ENCODE measurements at places on chromosomes 3 and 15.

DNA sequence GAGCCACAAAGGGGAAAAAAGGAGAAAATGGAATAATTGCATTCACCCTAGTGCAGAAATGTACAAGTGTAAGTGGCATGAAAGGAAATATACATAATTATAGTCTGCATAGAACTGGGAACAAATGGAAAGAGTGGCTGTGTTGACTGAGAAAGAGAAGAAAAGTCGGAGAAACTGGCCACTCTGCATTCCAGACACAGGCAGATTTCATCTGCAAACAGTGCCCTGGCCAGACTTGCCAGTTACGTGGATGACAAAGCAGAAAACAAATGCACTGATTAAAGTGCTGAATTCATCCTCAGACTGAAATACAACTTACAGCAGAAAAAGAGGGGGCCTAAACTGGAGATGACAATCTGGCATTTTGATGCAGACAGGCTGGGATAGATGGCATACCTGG lies 129.8 kb downstream of the FGF12 start:
- DNase-seq = no peak

GRCh38 chr15:82804575-82804949 lies 1.3 kb downstream of the FSD2 start:
- DNase-seq = no peak

DNA sequence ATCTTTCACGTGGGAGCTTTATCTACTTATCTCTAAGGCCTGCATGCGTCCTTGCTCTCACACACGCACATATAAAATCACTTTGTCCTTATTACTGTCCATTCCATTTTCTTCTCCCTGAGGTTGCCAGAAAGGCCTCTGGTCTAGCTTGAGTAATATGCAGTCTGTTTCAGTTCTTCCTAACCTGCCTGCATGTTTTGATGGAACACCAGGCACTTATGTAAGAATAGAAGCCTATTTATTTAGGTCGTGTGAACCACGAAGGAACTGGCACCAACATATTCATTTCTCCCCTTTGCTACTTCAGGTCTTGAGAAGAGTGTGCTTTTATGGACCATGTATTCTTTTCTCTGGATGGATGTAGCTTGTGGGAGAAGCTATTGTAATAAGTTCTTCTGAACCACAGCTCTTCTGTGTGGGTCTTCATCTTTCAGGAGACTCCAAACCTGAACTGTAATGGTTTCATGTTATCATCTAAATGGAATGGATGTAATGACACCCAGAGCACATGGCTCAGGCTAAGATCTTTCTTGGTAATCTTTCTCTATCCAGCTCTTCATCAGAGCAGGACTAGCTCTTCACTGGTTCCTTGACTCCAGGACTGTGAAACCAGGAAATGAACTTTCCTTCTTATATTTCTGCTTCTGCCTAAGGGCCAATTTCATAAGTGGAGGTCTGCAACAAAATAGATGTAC lies 53.8 kb downstream of the UBE2E2 start:
- no peak for DNase-seq

- no peak for DNase-seq
Measured at GRCh38 chr3:172877011-172877410, 126.5 kb downstream of the ECT2 start.

- no peak for DNase-seq
Measured at GRCh38 chr15:67850994-67851571, 11.2 kb upstream of the RNU6-1 start.

GRCh38 chr3:159265705-159266104 lies 463.9 kb downstream of the MFSD1 start:
- no peak for DNase-seq

GRCh38 chr3:10292505-10293419 lies at the start of gene GHRL:
Gene GHRL (minus strand): TSS chr3:10292947. CDS start chr3:10290180, 2,767 bp downstream.
- no peak for DNase-seq

DNA sequence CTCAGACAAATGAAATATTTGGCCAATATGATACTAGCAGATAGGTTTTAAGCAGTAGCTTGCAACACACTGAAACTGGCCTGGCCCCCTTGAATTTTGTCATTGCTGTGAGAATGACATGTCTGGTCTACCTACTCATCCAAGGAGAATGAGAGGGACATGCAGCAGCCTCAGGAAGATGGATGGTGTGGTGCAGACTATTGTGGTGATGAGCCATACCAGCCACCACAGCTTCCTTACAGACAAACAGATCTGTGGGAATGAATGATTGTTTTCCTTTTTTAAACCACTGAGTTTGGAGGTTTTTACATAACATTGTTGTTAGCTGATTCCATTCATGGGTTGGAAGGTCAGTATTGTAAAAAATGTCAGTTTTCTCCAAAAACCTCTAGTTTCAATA lies 133.7 kb upstream of the POU1F1 start:
- no peak for DNase-seq

- no peak for DNase-seq
Measured at GRCh38 chr3:124121379-124122312, 129.7 kb upstream of the ROPN1 start.

DNA sequence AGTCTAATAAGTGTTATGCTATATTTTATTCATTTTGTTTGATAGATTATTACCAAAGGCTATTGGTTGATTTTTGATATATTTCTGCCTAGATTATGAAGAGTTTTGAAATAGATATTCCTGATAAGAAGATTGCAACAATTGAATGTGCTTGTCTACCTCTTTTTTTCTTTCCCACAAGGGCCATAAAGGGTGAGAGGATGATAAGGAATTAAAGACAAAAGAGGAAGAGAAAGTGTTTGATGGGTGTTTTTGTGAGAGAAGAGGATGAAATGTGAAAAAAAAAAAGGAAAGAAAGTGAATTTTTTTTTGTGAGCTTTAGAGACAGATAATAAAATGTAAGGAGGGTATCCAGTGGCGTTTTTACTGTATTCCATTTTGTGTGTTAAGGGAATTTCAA lies 244.4 kb downstream of the CHST2 start:
- no peak for DNase-seq

GRCh38 chr3:196661400-196661799 lies 21.9 kb downstream of the NRROS start:
- DNase-seq = no peak

GRCh38 chr3:163043074-163043473 lies 1546.5 kb downstream of the OTOL1 start:
- no peak for DNase-seq

DNA sequence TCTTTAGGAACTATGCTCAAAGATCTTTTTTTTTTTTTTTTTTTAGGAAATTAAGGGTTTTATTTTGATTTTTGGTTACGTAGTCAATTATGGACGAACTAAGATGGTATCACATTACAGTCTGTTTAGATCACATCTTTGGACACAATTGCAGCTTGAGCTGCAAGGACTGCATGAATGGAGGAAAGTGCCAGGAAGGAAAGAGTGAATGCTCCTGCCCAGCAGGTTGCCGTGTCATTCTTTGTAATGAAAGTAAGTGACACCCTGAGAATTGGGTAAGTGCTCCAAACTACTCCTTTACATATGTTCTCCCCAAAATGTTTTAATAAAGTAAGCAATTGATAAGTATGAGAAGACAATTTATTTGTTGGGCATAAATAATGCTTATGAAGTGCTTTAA lies 716.5 kb upstream of the GOLIM4 start:
- no peak for DNase-seq

DNA sequence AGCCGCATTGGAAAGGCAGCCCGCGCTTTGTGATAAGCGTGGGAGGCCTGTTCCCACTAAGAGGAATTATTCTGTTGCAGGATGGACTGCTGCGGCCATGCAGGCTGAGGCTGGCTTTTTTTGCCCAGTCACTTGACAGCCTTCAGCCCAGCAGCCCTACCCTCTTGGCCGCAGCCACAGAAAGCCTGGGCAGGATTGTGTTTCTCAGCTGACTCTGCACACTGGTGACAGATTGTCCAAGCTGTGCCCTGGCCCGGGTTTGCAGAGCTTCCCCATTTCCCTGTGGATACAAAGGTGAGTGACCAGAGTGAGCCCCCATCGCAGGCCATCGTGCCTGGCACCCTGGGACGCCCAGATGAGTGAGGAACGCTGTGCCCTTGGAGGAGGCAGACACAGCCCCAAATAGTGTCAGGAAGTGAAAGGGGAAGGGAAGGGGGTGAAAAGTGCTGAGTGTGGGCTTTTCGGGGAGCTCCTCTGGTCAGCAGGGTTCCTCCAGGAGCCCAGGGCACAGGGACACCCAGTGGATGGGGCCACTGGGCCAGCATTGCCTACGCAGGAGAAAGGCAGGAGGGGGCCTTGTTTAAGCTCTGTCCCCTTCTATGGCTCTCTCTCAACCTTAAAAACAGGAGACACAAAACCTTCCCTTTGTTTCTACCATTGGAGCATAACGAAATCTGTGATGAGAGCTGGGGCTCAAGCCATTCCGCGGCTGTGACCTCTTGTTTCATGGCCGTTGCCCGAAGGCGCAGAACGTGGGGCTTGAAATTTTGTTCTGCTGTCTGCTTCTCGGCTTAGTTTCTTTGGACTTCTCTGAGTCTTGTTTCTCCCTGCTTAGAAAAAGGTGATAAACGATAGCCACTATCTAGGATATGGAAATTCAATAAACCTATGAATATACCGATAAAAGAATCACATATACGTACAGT lies 91.5 kb upstream of the MEF2A start:
- no peak for DNase-seq

DNA sequence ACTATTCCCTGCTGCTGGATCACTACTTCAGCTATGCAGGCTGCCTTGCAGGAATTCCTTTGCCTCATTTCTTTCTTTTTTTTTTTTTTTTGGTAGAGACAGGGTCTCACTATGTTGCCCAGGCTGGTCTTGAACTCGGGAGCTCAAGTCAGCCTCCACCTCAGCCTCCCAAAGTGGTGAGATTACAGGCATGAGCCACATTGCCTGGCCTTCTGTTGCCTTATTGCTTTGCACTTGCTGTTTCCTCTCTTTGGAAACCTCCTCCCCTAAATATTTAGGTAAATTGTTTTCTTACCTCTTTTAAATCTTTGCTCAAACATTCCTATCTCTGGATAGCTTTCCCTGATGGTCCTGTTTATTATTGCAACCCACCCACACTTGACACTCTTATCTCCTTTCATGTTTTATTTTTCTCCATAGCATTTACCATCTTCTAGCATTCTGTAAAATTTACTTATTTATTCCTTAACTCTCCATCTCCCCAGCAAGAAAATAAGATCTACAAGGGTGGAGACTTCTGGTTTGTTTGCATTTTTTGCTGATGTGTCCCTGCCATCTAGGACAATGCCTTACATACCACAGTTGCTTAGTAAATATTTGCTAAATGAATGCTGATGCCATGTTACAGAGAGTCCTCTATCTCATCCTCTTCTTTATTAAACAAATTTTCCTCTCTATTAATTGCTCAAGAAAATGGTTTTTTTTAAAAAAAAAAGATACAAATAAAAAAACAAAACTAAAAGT lies 134.8 kb downstream of the P2RY1 start:
- DNase-seq = no peak

GRCh38 chr3:143283432-143284128 lies 164.0 kb downstream of the CHST2 start:
- no peak for DNase-seq

- no peak for DNase-seq
Measured at GRCh38 chr15:29141308-29142128, 128.1 kb downstream of the NSMCE3 start.

GRCh38 chr3:65356331-65357248 lies 668.8 kb upstream of the ADAMTS9 start:
- DNase-seq = no peak

DNA sequence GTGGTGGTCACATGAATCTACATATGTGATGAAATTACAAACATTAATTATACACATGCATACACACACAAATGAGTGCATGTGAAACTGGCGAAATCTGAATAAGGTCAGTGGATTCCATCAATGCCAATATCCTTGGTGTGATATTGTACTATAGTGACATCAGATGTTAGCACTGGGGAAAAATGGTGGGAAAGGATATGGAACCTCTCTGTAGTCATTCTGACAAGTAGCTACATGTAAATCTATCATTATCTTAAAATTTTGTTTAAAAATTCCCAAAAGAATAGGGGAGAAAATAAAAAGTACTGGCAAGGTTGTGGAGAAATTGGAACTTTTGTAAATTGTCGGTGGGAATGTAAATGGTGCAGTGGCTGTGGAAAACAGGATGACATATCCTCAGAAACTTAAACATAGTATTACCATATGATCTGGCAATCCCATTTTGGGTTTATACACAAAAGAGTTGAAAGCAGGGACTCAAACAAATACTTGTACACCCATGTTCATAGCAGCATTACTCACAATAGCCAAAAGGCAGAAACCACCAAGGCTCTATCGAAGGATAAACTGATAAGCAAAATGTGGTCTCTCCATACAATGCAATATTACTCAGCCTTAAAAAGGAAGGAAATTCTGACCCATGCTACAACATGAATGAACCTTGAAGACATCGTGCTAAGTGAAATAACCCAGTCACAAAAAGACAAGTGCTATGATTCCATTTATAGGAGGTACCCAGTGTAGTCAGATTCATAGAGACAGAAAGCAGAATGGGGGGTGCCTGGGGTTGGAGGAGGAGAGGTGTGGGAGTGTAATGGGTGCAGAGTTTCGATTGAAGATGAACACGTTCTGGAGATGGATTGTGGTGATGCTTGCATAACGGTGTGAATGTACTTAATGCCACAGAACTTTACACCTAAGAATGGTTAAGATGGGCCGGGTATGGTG lies 25.3 kb upstream of the HRH1 start:
- no peak for DNase-seq

GRCh38 chr15:89129816-89130134 lies 41.5 kb downstream of the ABHD2 start:
- no peak for DNase-seq

- DNase-seq = no peak
Measured at GRCh38 chr3:142857056-142857455, 31.8 kb downstream of the PCOLCE2 start.

DNA sequence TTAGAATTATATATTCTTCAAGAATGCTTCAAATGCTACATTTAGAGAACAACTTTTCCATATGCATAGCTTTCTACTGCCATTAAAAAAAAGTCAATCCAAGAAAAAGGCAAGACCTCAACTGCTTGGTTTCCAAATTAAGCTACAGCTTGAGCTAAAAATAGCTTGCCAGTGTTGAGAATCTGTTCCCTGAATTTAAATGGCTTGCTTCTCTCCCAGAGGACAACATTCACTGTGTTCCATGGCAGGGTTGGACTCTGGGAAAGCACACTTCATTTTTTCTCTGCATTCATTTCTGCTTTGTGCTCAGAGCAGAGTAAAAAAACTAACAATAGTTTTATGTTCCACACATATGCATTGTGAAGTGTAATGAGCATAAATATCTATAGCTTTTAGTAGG lies 50.3 kb upstream of the ACTL6A start:
- DNase-seq = no peak

DNA sequence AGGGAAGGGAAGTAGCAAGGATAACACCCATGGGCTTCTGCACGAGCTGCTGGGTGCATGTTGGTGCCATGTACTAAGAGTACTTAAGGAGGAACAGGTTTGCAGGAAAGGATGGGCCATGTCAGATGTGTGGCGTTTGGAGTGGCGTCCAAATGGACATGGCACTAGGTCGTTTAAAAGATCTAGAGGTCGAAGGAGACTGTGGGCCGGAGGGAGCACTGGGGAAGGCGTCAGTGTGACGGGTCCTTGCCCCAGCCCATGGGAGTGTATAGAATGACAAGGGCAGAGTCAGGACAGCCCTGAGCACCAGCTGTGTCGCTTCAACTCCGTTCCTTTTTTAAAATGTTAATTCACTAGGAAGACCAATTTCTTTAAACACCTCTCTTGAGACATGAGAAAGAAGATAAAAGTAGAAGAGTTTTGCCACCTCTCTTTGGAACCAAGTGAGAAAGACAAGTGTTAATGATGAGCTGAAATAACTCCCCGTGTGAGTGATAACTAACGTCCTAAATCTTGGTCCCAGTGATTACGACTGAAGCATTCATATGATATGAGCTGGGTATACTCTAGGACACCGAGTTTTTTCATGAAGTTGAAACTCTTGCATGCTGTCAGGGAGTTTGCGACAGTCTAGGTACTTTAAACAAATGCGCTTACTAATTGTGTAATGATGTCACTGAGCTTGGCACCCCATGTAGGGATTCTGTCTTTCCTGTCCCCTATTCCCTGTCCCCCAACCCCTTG lies 23.8 kb downstream of the LYSMD4 start:
- DNase-seq = no peak
